ENCODE measurements at places on chromosomes 13 and 19.

DNA sequence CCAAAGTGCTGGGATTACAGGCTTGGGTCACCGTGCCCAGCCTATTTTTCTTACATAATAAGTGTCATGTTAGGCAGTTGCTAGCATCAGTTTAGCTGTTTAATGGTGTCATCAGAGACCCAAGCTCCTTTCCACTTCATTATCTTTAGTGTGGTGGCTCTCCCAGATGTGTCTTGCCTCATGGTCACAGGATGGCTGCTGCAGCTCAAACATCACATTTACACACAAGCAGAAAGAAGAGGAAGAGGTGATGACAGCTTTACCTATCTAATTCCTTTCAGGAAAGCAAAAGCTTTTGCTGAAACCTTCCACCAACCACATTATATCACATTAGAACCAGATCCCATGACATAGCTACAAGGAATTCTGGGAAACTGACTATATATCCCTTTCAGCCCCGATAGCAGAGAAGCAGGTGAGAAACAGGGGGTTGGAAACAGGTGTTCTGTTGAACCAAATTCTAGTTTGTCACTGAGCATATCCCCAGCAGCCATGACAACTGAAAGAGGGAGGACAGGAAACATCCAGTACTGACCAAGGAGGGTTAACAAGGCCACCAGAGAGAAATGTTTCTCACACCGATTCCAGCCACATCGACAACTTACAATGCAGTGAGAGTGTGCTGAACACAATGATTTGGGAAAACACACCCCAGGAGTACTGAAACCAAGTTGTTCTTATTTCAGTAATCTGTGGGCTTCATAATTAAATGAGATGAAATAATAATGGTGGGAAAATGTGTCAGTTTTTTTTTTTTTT, 617.0 kb downstream of the UQCRFS1 start:
- no peak for DNase-seq

DNA sequence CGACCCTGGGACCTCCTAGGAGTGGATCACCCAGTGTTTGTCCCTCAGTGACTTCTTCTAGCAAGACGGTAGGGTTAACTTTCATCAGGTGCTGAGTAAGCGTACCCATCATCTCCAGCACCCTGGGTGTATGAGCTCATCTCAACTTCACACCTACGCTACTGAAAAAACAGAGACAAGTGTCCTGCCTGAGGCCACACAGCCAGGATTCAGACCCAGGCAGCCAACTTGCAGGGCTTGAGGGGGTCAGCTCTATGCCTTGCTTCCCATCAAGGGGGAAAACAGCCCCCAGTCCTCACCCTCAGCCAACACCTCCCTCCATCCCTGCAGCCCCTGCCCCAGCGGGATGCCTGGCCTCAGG, 4.6 kb downstream of the TLE2 start:
- no peak for DNase-seq

- no peak for DNase-seq
These were observed 45.5 kb downstream of the C13orf42 start for GRCh38 chr13:51065372-51066090.

DNA sequence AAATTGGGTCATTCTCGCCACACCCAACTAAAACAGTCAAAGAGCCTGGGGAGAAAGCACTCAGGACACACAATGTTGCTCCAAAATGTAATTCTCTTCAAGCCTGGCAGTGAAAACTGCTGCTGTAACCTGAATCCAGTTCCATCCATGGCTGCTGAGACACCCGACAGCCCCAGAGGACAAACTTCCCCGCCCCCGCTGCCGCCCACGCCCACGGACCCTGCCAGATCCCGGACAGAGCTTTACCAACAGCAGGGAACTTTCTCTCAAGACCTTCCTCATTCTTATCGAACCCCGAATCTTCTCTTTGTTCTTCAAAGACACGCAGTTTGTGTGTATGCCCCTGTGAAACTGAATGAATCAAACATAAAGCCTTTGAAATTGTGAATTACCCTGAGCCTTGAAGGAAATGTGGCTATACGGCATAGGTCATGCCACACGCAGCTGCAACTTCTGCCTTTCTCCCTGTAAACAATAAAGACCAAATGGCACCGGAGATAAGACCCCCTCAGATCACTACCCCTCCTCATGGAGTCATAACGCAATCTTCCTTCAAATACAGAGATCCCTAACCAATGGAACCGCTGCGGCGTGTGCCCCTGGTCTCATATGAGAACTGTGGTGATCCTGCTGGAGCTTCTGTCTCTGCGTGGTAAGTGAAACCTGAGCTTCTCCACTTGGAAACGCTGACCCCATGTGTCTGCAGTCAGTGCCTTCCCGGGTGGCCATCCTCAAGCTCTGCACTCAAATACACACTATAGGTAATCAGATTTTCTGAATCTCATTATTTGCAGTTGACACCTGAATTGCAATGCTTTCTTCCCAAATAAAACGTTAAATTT, 4.8 kb upstream of the LAMP1 start:
- DNase-seq: no peak

DNA sequence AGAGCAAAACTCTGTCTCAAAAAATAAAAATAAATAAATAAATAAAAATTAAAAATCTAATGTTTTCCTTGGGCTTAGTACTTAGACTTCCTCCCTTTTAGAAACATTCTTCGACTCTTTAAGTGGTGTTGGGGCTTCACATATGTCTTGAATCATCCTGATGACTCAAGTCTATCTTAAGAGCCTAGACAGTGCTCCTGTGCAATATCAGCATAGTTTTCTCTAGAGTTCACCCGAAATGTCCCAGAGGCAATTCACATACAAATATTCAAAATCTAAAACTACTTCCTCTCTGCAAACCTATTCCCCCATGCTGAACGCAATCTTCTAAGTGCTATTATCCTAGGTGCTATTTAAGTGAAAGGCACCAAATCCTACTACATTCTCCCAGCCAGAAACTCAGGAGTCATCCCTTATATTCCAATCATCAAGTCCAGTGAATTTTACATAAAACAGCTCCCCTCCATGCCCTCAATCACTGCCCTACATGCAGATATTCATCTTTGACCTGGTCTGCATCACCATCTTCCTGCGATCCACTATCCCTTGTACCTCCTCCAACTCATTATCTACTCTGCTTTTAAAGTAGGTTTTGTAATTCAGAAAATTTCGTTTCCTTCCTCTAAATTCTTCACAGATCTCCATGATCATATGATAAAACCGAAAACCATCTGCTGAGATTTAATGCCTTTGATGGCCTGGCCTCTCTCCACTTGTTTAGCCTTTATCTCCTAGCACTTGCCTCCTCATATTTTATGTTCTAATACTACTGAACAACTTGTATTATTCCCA, 102.7 kb downstream of the ELF1 start:
- DNase-seq: no peak

DNA sequence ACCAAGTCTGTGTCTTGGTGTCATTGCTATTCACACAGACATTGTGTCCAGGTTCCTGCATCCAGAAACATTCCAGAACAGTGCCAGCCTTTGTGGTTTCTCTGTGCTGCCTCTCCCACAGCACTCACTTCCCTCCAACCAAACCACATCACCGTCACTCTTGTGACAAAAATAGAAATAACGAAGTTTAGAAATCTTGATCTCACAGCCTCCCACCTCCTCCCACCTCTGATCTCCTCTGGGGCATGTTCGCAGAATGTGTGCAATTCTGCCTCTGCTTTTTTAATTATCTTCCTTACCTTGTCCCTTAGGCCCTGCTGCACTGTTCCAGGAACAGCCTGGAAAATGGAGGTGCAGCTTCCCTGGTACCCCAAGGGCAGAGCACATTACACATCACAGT, 8.7 kb upstream of the SERPINE3 start:
- no peak for DNase-seq

GRCh38 chr19:801861-802497, 4.7 kb downstream of the PTBP1 start:
- DNase-seq: no peak

- DNase-seq: no peak
These were observed 2.3 kb downstream of the TGFBR3L start for GRCh38 chr19:7916955-7917266.

- DNase-seq: no peak
These were observed 12.9 kb upstream of the USE1 start for GRCh38 chr19:17202249-17202648.

DNA sequence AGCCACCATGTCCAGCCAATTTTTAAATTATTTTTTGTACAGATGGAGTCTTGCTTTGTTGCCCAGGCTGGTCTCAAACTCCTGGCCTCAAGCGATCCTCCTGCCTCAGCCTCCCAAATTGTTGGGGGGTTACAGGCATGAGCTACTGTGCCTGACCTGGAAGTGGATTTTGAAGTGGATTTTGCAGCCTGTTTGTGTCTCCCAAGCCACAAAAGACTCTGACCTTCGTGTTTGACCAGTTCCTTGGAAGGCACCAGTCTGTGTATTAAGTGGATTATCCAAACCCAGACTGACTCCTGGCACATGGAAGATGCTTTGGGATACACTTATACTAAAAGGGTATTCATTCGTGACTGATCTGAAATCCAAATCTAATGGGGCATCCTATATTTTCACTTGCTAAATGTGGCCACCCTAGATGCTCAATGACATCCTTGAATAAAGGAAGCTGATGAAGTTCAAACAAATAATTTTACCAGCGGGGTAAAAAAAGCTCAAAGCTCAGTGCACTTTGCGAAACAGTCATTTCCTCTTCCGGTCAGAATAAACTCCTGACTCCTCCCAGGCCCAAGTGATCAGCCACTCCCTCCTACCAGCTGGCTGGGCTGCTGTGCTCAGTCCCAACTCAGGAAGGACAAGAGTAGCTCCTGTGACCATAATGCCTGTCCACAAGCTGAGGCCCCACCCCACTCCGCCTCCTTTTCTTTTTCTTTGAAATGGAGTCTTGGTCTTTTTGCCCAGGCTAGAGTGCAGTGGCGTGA, 32.6 kb upstream of the GATAD2A start:
- DNase-seq: peak; percentile 61

- DNase-seq: no peak
These were observed 25.7 kb downstream of the CCDC70 start for GRCh38 chr13:51887468-51887867.

DNA sequence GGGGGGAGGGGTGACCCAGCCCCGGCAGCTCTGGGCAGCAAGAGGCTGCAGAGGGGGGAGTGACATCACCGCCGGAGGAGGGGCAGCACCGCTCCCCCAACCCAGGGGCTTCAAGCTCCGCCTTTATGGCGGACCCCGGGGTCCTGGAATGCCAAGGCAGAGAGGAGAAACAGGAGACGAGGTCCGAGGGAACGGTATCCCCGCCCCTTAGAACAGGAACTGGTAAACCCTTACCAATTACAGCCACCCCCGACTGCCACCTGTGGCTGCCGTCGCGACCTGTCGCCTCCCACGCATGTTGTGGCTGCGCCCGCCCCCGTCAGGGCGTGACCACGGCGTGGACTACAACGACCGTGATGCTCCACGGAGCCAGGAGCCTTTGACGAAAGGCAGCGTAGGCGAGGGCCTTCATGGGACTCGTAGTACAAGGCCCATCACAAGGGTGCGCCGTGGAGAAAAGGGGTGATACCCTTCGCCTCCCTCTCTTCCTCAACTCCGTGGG, 4.1 kb upstream of the KCNC3 start:
- peak; percentile 80 for DNase-seq

GRCh38 chr19:40815223-40815622, 16.2 kb downstream of the EGLN2 start:
- no peak for DNase-seq

GRCh38 chr13:111855191-111855590, 211.8 kb upstream of the SOX1 start:
- no peak for DNase-seq

- DNase-seq: no peak
These were observed 14.6 kb downstream of the GSX1 start for GRCh38 chr13:27806744-27807387.

DNA sequence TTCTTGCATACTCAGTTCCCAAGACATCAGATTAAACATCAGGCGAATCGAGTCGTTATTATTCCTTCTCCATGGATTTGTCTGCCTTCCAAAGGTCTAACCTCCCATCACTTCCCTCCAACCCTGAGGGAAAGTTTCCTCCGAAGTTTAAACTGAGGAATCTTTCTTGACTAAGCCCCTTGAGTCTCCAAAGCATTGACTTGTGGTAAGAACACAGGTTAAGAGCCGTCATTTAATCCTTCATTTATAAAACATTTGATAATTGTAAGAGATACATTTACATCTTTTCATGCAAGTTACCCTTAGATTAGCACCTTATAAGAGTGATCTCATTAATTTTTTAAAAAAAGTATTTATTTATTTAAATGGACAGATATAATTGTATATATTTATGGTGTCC, at the start of gene OR7A10:
TSS of gene OR7A10 (minus strand) at position 101 of the 400 bp plus-strand sequence. CDS start 7,045 bp downstream, outside the sequence.
- DNase-seq: no peak

GRCh38 chr19:30487178-30487577, 115.0 kb downstream of the ZNF536 start:
- no peak for DNase-seq

DNA sequence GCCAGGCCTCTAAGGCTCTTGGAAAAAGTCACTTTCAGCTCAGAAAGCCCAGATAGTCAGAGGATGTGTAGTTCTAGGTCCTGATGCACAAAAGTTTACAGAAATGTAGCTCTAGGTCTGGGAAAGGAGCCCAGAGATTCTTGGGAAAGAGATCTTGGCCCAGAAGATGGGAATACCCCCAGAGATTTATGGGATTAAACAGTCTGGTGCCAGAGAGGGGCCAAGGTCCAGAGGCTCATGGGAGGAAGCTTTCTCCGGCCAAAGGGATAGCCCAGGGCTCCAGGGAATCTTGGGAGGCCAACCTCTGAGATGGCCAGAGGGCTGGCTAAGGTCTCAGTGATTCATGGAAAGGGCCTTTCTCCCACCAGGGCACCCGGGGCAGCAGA, 15.2 kb downstream of the BCAT2 start:
- no peak for DNase-seq

GRCh38 chr19:4830332-4830731, 1.2 kb downstream of the TICAM1 start:
- DNase-seq: no peak

DNA sequence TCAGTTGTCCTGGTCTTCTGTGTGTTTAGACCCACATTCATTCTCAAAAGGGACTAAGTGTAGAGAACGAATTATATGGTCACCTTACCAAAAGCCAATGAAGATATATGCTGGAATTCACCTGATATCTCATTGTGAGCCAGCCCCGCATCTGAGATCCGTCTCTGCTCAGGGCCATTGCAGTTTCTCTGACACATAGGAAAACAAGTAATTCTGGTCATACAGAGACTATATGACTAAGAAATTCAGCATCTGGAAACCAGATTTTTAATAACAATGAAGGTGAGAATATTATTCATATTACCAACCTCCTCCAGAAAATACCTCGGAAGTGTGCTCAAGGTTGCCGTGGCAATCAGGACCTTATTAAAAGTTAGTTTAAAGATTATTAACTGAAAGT, 278.6 kb upstream of the EDNRB start:
- no peak for DNase-seq

DNA sequence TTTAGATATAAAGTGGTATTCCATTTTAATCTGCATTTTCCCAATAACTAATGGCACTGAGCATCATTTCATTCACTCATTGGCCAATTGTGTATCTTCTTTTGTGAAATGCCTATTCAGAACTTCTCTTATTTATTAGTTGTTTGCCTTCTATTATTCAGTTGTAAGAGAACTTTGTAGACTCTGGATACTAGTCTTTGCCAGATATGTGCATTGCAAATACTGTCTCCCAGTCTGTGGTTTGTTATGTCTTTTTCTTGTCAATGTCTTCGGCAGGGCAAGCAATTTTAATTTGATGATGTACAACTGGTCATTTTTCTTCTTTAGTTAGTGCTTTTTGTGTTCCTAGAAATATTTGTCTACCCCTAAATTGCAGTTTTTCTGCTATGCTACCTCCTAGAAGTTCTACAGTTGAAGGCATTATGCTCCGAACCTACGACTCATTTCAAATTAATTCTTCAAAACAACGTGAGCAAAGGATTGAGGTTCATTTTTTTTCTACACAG, 115.9 kb downstream of the TSHZ3 start:
- no peak for DNase-seq

- no peak for DNase-seq
These were observed at the start of gene LRRC4B for GRCh38 chr19:50567882-50568727. TSS of gene LRRC4B (minus strand) at chr19:50568435. CDS start at chr19:50548838, 19,597 bp downstream.

All from SW 1271 (cell line).